ENCODE measurements at places on chromosomes 7 and 10. TPM values are rescaled to one million over a fixed set of nuclear protein-coding genes. Genes with fewer than 3 reads are reported as not detected.

DNA sequence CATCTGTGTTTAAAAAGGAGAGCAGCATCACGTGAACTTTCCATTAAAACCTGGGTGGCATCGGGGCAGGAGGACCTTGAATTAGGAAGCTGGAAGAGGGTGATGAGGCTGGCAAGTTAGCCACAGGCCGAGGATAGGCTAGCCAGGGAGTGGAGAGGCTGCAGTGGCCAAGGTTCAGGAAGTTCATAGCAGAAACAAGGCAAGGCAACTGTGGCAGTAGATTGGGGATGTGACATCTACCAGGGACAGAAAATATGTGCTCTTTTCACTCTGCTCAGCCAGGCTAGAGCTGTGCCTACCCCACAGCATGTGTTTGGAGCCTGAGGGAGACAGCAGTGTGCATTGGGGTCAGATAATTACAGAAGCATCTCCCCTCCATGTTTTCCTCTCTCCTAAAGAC, 2.2 kb upstream of the INPP5F start:
- DNase-seq: no peak

The CRTAC1 gene
- total RNA-seq: 0.20 TPM

- no peak for DNase-seq
Observed at GRCh38 chr10:123391275-123392028, 237.2 kb downstream of the BUB3 start.

GRCh38 chr7:150994838-150995510, 4.2 kb downstream of the NOS3 start:
- no peak for DNase-seq

The ASZ1 gene
- total RNA-seq: not detected

- no peak for DNase-seq
Observed at GRCh38 chr10:12193193-12193592, 2.5 kb downstream of the NUDT5 start.

- DNase-seq: no peak
Observed at GRCh38 chr10:130895161-130895560, 416.4 kb downstream of the TCERG1L start.

The SFXN4 gene
- 12.5 TPM for total RNA-seq

DNA sequence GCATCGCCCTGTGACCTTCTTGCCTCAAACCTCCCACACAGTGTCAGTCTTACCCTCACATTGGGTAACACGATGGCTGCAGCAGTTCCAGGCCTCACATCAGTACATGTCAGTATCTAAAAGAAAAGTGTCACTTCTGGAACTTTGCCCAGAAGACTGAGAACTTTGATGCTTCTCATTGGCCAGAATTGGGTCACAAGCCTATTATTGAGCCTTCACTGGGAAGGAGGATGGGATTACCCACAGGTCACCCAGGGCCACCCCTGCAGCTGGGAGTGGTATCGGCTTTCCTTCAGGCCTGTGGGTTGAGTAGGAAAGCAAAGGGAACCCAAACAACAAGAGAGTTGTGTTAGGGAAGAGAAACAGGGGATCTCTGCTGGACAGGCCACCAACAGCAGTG, 111.5 kb downstream of the NPY start:
- no peak for DNase-seq

The C7orf33 gene
- total RNA-seq: not detected

GRCh38 chr10:125116652-125117310, 43.6 kb downstream of the CTBP2 start:
- no peak for DNase-seq

DNA sequence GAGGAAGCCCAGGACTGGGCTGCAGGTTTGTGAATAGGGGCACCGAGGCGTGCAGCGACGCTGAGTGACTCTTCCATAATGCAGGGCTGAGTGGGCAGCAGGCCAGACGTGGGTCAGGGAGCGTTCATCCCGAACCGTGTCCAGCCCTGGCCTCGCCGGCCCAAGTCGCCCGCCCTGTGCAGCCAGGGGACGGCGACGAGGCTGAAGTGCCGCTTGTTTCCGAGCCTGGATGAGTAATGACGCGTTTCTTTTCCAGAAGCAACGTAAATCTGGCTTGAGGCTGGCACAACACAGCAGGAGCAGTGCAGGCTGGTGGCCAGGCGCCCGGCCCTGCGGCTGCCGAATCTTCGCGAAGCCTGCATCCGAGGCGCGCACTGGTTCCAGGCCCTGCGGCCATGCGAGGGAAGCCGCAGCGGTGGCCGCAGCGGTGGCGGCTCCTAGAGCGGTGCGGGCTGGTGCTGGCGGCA, 74.0 kb upstream of the SEC61G start:
- DNase-seq: no peak

- DNase-seq: no peak
Observed at GRCh38 chr7:105376908-105377533, 11.7 kb downstream of the SRPK2 start.

DNA sequence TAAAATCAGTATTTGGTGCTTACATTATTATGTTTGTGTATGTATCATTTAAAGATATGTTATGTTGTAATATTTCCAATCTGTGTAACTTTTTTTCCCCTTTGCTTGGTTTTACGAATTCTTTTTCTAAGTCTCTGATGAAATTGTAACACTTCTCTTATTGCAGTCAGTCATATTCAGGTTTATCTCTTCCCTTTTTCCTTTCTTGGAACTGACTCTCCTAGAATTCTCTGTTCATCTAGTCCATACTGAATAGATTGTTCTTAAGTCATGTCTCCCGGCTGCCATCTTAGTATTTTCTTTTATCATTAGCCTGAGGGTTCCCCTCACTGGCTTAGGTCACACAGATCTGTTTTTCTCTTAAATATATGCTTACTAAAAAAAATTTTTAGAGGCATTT, 44.6 kb downstream of the PHTF2 start:
- DNase-seq: no peak

The GTPBP10 gene
- 28.5 TPM for total RNA-seq

The FXYD4 gene
- total RNA-seq: not detected

The TFR2 gene
- total RNA-seq: 8.7 TPM

The CNPY1 gene
- total RNA-seq: not detected

The WBP1L gene
- total RNA-seq: 33.0 TPM

Data from T-cell (primary cell).